ENCODE measurements at places on chromosomes 11 and 22. TPM values are rescaled to one million over a fixed set of nuclear protein-coding genes. Genes with fewer than 3 reads are reported as not detected.

- H3K4me3 ChIP-seq, result no peak overlapping the region
- no peak overlapping the region for H3K27ac ChIP-seq
- H3K36me3 ChIP-seq, result no peaks in the 10 kb centered on the region
- peaks cover 4% of the 10 kb centered on the region for H3K27me3 ChIP-seq
- peaks cover 4% of the 10 kb centered on the region for H3K4me1 ChIP-seq
These were observed 30.6 kb downstream of the MMP13 start for GRCh38 chr11:102924851-102925380.

GRCh38 chr22:36745301-36745995, 30.5 kb downstream of the IFT27 start:
- H3K27ac ChIP-seq, result no peak overlapping the region
- no peak overlapping the region for H3K4me3 ChIP-seq
- DNase-seq, result no peak
- no peaks in the 10 kb centered on the region for H3K4me1 ChIP-seq
- peaks cover 8% of the 10 kb centered on the region for H3K27me3 ChIP-seq

GRCh38 chr11:114819028-114819427, 140.7 kb downstream of the NXPE2 start:
- H3K36me3 ChIP-seq, result no peaks in the 10 kb centered on the region
- no peaks in the 10 kb centered on the region for H3K4me1 ChIP-seq
- no peaks in the 10 kb centered on the region for H3K27me3 ChIP-seq
- no peak overlapping the region for H3K27ac ChIP-seq
- no peak for DNase-seq

Gene CCDC188
- total RNA-seq, result 0.51 TPM

DNA sequence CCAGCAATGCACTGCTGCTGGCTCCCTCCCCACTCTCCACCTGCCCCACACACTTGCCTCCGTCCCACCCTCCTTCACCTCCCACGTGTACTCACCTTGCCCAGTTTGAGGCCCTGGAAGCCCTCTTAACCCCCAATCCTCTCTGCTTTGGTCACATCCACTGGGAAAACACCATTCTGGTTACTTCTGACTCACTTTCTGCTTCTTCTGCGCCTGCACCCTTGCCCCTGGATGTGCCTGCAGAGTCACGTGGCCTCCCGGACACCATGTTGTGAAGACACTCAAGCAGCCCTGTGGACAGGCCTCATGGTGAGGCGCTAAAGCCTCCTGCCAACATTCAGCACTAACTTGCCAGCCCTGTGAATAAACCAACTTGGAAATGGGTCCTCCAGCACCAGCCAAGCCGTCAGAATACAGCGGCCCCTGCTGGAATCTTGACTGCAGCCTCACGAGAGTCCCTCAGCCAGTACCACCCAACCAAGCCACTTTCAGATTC, 2.6 kb upstream of the NAALADL1 start:
- no peak overlapping the region for H3K27ac ChIP-seq
- no peaks in the 10 kb centered on the region for H3K36me3 ChIP-seq
- no peak overlapping the region for H3K4me3 ChIP-seq
- H3K4me1 ChIP-seq, result peaks cover 12% of the 10 kb centered on the region
- no peak for DNase-seq

Gene HIPK3
- 57.3 TPM for total RNA-seq

Gene SNX32
- 2.6 TPM for total RNA-seq

DNA sequence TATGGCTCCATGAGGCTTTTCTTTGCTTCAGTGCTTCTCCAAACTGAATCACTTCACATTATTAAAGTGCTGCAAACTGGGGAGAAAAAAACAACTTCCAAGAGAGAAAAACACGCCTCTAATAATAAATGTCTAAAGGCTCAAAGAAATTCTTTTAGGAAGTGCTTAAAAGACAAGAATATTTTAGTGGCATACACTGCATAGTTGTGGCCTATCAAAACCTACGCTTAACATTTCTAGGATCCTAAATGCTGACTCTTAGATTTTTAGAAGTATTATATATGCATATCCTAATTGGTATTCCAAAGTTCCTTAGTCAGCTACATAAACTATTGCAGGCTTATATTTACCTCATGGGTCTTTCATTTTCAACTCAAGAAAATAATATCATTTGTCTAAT, 879.0 kb upstream of the CCDC90B start:
- no peaks in the 10 kb centered on the region for H3K27me3 ChIP-seq
- DNase-seq, result no peak
- no peak overlapping the region for H3K27ac ChIP-seq
- no peaks in the 10 kb centered on the region for H3K4me1 ChIP-seq
- no peak overlapping the region for H3K4me3 ChIP-seq

GRCh38 chr11:33802194-33802950, 28.1 kb upstream of the FBXO3 start:
- no peak overlapping the region for H3K27ac ChIP-seq
- H3K4me1 ChIP-seq, result peaks cover 2% of the 10 kb centered on the region
- no peaks in the 10 kb centered on the region for H3K36me3 ChIP-seq
- no peak overlapping the region for H3K4me3 ChIP-seq
- peaks cover 76% of the 10 kb centered on the region for H3K27me3 ChIP-seq

Gene AIFM3
- 0.94 TPM for total RNA-seq

Gene SLC22A8
- not detected for total RNA-seq

GRCh38 chr11:46906609-46907041, 11.7 kb downstream of the LRP4 start:
- no peaks in the 10 kb centered on the region for H3K4me1 ChIP-seq
- peaks cover 28% of the 10 kb centered on the region for H3K27me3 ChIP-seq
- H3K27ac ChIP-seq, result no peak overlapping the region
- no peaks in the 10 kb centered on the region for H3K36me3 ChIP-seq
- no peak for DNase-seq

Gene GRK3
- 32.6 TPM for total RNA-seq

- no peak for DNase-seq
- no peaks in the 10 kb centered on the region for H3K27me3 ChIP-seq
- peak overlapping the region; percentile 98 for H3K27ac ChIP-seq
- H3K4me3 ChIP-seq, result peak overlapping the region; percentile 99
- H3K36me3 ChIP-seq, result peaks cover 15% of the 10 kb centered on the region
These were observed 473 bp downstream of the TXN2 start for GRCh38 chr22:36480941-36481392.

GRCh38 chr11:33366918-33367317, 109.7 kb downstream of the HIPK3 start:
- H3K27ac ChIP-seq, result no peak overlapping the region
- H3K27me3 ChIP-seq, result peaks cover 24% of the 10 kb centered on the region
- DNase-seq, result no peak
- no peak overlapping the region for H3K4me3 ChIP-seq
- H3K4me1 ChIP-seq, result peaks cover 2% of the 10 kb centered on the region

DNA sequence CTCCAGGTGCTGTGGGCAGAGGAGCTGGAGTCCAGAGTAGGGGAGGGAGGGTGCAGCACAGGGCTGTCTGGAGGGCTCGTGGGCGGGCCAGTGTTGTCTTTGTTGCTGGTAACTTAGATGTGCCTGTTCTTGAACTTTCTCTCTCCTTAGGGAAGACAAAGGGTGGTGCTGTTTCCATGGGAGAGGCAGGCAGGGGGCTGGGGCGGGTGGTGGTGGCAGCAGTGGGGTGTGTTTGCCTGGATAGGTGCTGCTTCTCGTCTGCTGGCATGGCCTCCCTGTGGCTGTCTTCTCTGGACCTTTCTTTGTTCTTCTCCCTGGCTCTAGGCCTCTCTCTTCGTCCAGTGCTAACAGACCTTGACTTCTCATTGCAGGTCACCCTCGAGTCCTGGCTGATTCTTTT, 8.5 kb downstream of the SIDT2 start:
- no peak overlapping the region for H3K27ac ChIP-seq
- no peaks in the 10 kb centered on the region for H3K4me1 ChIP-seq
- peaks cover 2% of the 10 kb centered on the region for H3K36me3 ChIP-seq
- H3K27me3 ChIP-seq, result no peaks in the 10 kb centered on the region
- H3K4me3 ChIP-seq, result no peak overlapping the region

DNA sequence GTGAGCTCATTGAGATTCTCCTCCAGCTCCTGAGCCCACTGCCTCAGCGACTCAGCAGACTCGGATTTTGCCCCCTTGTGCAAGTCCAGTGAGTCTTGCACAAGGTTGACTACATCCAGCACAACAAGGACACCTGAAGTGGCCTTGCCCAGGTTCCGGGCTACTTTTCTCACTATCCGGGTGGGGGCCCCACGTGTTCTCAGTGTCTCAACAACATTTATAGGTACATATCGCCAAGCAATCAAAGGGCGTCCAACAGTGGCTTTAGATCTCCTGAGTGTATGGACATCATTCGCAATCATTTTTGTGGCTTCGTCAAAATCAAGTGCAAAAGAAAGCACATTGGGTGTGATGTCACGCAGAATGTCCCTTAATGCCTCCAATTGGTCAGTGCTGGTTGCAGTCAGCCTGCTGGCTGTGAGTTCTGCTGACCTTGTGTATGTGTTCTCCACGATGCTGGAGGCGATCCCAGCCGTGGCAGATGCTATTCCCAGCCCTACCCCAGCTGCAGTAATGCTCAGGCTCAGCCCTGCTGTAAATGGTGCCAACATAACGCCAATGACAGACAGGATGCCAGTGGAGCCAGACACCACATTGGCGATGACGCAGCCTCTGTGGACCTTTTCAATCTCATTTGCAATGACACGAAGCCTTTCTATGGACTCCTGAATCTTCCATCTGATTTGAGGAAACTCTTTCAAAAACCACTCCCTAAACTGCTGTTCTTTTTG, 10.3 kb downstream of the APOL4 start:
- DNase-seq, result no peak
- peaks cover 10% of the 10 kb centered on the region for H3K4me1 ChIP-seq
- peaks cover 8% of the 10 kb centered on the region for H3K36me3 ChIP-seq
- no peak overlapping the region for H3K4me3 ChIP-seq

DNA sequence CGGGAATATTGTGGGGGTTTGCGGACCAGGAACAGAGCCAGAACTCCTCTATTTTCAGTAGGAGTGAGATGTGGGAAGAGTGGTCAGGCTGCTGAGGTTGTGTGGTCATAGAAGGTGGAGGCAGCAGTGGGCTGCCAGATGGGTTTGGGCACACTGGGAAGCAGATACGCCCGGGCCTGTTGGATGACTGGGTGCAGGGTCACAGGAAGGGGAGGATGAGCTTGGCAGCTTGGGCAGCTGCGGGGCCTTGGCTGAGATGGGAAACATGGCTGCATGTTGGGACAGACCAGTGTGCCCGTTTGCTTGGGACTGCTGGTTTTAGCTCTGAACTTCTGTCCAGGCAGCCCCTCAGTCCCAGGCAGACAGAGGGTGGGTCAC, 11.4 kb downstream of the SHANK3 start:
- H3K27ac ChIP-seq, result no peak overlapping the region
- peaks cover 1% of the 10 kb centered on the region for H3K4me1 ChIP-seq
- H3K4me3 ChIP-seq, result no peak overlapping the region
- H3K27me3 ChIP-seq, result no peaks in the 10 kb centered on the region
- no peaks in the 10 kb centered on the region for H3K36me3 ChIP-seq

Gene OR8G1
- not detected for total RNA-seq
